ENCODE measurements at places on chromosomes 7 and 10.

DNA sequence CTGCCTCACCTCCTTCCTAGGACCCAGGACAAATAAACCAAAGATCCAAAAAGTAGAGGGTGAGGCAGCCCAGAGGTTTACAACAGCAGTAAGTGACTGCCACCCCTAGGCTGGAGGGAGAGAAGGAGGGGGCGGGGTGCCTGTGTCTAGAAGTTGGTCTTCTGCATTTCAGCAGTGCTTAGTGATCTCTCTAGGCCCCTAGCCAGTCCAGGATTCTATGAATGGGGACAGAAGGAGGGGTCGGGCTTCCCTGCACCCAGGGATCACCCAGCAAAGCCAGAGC is 62.8 kb upstream of the KDM7A start:
- DNase-seq, result no peak

GRCh38 chr10:122113945-122114747 is 125.2 kb downstream of the TACC2 start:
- no peak for DNase-seq

GRCh38 chr10:28892818-28893547 is 215.7 kb downstream of the BAMBI start:
- no peak for DNase-seq

DNA sequence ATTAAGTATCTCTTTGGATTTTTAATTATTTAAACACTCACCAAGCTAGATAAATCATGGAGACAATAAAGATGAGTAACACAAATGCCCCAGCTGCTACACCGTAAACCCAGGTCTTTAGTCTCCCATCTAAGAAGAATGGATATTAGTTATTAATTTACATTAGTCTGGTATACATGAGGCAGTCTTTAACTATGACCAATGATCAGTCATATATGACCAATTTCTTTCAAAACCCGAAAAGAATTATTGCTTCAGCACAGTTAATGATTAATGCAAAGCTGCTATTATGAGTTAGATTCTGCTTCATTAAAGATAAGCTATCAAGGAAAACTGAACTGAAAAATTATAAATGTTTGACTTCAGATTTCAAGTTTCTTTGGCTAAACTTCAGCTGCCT is 402.9 kb downstream of the PHF14 start:
- no peak for DNase-seq
